NCI-H2107 (cell line): ENCODE measurements at places on chromosomes 1 and 21.
A peak's percentile ranks its signal among the peaks of the same experiment; 100 is the strongest.

GRCh38 chr1:203645996-203646395 is 19.4 kb downstream of the ATP2B4 start:
- no peak for DNase-seq

DNA sequence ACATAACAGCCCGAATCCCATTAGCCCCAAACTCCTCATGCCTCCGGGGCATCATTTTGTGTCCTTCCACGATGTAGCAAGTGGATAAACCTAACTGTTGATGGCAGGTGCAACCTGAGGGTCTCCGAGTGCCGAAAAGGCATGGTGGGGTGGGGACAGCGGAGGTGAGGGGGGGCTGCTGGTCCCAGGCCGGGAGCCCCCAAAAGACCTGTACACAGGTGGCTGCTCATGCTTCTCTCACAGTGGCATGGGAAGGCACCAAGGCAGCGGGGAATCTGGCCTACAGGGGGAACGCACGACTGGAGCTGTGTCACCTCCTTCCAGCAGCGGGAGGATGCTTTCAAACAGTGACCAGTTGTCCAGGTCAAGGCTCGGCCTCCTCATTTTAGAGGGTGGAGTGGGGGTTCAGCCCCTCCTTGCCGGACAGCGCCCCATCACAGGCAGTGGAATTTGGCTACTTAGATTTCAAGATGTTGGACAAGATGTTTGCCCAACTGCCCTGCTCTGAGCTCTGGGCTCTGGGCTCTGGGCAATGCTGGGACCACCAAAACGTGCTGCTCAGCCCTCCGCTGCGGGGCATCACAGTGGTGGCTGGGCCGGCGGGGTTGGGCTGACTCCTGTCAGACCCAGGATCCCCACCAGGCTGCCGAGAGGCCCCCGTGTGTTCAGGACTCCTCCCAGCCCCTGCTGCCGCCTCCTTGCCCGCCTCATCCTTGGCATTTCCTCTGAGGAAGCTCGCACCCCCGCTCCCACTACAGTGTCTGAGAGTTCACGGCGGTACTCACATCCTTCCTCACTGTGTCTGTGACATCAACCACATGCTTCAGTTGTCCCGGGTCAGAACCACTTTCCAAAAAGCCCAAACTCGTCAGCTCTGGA is 7.6 kb downstream of the DNMT3L start:
- no peak for DNase-seq

DNA sequence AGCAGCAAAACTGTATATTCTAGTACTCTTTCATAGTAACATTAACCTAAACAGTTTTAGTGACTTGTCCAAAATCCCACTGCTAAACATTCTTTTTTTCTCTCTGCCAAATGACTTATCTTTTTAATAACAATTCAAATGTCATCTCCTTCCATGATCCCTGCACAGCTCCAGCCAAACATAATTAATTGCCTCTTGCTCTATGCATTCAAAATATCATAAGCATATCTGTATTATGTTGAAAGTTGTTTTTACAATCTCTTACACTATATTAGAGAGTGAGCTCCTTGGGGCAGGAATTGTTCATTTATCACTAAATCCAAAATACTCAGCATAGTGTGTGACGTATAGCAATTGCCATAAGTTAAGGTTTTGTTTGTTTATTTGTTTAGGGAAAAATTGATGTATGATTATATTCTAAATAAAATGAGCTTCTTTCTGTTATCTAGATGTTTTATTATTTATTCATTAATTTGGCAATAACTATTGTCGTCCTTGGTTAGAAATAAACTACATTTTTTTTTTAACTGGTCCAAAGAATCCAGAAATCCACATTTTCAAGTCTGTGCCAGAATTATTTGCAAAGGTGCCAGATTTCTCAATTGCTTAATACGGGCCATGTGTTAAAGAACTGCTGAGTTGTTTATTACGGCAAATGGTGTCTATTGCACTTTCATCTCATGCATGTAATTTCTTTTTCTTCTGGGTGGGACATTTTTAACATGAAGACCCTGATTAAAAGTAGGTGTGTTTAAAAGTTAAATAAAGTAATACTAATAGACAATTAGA is 577.2 kb upstream of the ZRANB2 start:
- DNase-seq: no peak

DNA sequence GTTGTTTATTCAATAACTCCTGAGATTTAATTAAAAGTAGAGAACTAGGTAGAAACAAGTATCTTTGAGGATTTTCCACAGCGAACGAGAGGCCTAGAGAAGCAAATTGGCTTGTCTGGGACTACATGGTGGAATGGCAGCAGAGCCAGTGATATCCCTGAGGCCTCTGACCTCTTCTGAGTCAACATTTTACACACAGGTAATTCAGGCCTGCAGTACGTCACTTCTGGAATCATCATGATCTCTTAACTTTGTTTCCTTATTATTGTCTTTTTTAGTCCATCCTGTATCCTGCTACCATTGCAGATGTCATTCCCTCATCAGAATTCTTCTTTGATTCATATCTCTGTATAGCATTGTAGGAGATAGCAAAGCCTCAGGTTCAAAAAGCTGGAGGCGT is 9.9 kb downstream of the SPRTN start:
- DNase-seq: no peak

DNA sequence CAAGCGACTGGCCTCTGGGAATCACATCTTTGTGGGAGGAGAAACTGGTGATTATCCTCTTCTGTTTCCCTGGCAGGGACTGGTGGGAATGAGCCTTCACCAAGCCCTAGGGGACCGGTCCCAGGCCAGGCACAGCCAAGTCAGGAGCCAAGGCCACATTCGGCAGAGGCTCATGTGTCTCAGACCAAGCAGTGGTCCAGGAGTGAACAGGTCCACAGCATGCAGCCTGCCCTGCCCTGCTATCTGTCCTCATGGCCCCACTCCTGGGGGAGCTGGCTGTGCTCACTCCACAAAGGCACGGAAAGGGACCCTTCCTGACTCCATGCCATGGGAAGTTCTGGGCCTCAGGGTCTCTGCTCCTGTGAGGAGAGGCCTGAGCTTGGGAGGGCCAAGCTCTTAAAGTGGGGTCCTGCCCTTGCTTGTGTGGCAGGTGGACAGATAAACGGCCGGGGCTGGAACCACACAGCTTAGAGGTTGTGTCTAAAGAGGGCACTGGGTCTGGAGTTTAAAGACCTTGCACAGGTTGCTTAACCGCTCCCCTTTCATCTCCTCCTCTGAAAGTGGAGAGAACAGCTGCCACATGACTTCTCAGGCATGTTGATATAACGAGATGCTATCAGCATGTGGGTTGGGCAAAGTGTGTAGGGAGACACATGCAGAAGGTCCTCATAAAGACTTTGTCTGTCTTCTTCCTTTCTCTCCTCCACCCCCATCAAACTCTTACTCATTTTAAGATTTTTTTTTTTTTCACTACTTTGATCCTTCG is 57.5 kb downstream of the CASQ2 start:
- no peak for DNase-seq

GRCh38 chr1:40313329-40313957 is 3.6 kb downstream of the COL9A2 start:
- DNase-seq: no peak

- DNase-seq: no peak
These were observed 156.6 kb upstream of the RAB4A start for GRCh38 chr1:229114315-229114714.

DNA sequence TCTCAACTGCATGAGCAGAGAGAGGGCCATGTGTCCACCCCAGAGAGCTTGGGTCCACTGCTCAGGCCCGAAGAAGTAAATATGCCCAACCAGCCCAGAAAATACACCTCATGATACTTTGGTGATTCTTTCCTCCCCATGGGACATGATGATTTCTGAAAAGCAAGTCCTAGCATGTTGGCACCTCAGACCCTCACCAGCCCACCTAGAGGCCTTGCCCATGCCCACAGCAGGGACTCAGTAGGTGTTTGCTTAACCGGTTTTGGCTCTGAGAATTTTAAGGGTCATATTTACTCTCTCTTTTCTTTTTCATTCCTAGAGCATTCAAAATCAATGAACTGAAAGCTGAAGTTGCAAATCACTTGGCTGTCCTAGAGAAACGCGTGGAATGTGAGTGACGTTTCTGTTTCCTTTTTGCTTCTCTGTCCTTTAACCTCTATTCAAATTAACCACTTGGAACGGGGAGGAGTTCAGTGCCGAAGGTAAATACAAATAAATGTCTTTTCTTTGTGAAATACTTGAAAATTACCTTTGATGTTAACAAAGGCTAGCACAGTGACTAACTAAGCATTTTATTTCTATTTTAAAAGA is 79.7 kb downstream of the PDE9A start:
- no peak for DNase-seq

GRCh38 chr1:57736940-57737339 is 313.1 kb upstream of the DAB1 start:
- no peak for DNase-seq

DNA sequence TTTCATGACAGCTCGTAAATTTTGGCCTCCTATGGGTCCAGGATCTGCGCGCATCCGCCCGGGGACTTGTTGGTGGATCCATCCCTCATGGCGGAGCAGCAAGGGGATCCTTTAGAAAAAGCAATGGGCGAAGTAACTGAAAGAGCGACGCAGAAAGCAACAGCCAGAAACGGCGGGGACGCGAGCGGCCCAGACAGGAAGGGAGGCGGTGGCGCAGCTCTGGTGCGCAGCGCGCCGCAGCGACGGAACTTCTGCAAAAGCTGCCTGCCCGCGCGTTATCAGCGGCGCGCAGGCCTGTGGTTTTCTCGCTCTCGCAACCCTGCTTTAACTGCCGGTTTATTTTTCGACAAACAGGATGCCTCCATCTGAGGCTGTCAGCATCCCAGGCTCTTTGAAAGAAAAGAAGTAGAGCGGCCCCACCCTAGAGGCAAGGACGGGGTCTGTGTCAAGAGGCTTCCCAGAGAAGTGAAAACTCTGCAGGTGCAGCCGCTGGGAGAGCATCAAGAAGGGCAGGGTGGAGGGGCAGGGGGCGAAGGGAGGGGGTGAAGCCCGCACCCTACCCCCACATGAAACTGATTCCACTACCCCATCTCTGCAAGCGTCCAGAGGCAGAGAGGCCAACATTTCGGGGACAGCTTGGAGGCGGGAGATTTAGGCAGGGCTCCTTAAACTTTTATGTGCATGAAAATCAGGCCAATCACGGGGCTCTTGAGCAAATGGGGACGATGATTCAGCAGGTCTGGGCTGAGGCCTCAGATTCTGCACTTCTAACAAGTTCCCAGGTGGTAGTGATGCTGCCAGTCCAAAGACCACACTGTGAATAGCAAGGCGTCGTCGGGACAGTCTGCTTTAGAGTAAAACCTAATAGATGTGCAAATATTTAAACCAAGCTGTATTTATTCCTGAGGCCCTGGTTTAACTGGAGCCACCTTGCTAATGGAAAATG is 22.2 kb downstream of the RUNX1 start:
- peak; percentile 45 for DNase-seq

DNA sequence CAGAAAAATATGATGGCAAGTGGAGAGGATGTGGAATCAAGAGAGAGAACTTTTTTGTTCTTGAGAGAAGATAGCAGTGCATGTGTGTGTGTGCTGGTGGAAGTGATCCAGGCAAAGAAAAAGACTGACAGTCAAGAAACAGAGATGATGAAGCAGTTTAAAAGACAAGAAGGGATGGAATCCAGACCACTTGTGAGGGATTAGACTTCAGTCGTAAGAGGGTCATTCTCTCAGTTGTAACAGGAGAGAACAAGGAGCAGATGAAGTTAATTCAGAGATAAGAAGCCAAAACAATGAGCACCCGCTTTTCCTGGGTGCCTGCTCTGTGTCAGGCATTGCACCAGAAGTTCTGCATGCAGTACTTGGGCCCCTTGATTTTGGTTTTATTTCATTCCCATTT is 76.6 kb downstream of the RNF220 start:
- DNase-seq: no peak

- no peak for DNase-seq
These were observed 44.6 kb upstream of the GRIK3 start for GRCh38 chr1:37078866-37079265.

DNA sequence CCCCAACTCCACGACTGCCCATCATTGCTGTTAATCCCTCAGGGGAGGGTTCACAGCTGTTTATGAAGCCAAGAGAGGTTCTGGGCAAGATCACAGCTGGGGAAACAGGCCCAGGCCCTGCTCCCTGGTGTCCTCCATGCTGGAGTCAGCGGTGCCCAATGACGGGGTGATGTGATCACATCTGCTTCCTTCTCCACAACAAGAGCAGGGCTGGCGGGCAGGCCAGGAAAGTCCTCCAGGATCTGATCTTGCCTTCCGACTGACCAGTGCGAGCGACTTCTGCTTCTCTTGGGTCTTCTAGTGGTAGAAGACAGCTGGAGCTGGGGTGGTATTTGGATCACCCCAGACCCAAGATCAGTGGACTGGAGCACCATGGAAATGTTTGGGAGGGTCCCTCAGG is 951 bp upstream of the LINGO4 start:
- no peak for DNase-seq

- no peak for DNase-seq
These were observed 242.2 kb downstream of the PTPRC start for GRCh38 chr1:198880818-198881597.

GRCh38 chr1:200409203-200409760 is 554 bp downstream of the ZNF281 start:
- no peak for DNase-seq

DNA sequence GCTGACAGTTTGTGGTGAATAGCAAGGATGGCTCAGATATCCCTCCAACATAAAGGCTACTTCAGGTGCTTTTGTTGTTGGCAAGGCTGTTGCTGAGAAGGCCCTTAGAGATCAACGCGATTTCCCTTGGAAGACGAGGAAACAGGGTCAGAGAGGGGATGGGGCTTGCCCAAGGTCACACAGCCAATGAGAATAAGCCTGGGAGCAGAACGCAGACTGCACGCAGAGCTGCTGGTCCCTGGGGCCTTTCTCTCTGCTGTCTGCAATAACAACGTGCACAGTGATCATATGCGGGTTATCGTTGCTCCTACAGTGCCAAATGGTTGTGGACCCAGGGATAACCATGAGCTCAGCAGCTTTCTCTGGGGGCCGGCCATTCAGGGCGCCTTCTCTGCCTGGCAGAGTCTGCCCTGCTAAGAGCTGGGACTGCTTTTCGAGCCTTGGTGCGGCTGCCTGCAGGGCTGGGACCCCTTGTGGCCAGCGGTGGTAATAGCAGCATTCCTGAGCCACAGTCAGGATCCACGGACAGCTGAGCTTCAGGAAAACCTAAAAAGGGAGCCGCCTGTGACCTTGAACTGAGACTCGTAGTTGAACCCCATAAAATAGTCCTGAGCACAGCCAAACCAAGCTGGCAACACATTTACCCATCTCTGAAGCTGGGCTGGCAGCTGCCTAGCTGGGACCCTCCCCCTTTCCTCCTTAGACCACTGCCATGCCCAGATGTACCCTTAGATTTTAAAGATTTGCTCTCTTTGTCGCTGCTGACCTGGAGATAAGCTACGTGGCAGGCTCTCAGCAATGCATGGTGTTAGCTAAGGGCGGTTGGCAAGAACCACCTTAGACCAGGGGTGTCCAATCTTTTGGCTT is 39.8 kb downstream of the HTR6 start:
- DNase-seq: peak; percentile 11

- DNase-seq: no peak
These were observed 463.9 kb downstream of the PCP4 start for GRCh38 chr21:40331172-40331571.

- DNase-seq: no peak
These were observed 14.0 kb downstream of the PRR9 start for GRCh38 chr1:153231363-153231762.
